ENCODE measurements at places on chromosomes 3 and 15. TPM values are rescaled to one million over a fixed set of nuclear protein-coding genes. Genes with fewer than 3 reads are reported as not detected.

The SPESP1 gene
- total RNA-seq = 0.17 TPM

GRCh38 chr3:195729476-195730251 lies 8.9 kb downstream of the MUC20 start:
- no peak for DNase-seq

- DNase-seq = no peak
Measured at GRCh38 chr3:47440131-47440530, 35.6 kb downstream of the SCAP start.

DNA sequence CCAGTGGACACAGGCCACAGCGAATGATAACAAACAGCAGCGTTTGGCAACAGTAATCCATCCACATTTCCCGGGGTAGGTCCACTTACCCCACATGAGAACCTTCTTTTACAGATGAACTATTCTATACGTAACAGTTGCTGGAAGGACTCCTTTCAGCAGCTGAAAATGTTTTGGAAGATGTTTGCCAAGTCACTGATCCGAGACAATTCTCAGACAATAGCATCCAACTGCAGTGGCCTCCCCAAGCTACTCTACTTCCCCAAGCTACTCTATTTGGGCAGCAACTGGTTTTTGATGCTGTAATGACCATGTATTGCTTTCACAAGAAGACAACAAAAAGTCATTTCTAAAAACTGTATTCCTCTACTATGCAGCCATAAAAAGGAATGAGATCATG lies 87.5 kb downstream of the ADAMTS17 start:
- no peak for DNase-seq

DNA sequence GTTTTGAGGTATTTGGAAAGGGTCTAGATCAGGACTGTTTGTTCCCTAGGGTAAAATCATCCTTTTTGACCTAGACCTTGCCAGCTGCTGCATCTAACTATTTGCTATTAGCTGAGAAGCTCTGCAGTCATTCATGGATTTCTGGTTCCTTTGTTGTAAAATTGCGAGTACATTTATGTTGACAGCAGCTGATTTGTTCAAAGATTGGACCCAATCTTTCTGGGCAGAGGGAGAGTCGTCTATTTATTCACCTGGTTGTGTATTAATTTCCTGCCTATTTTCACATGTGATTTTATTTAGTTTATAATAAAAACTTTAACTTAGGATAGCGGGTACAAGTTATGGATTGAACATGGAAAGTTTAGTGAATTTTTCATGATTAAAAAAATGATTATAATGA lies 236.3 kb downstream of the CNTN4 start:
- no peak for DNase-seq

DNA sequence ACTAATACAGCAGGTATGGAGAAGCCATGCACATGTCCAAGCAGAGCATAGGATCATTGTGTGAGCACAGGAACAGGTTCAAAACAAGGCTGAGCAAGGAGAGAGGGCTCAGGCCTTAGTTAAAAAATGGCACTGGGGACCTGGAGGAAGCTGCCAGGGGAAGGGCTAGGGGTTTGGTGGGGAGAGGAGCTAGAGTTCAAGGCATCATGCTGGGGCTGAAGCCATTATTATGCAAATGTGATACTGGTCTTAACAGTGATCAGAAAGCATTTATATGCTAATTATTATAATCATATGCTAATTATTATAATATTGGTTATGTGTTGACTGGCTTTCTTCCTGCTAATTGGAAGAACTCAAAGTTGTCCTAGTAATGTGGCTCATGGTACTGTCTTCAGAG lies 546.0 kb upstream of the CFAP20DC start:
- DNase-seq = no peak
